ENCODE measurements at places on chromosomes 7 and 10.

DNA sequence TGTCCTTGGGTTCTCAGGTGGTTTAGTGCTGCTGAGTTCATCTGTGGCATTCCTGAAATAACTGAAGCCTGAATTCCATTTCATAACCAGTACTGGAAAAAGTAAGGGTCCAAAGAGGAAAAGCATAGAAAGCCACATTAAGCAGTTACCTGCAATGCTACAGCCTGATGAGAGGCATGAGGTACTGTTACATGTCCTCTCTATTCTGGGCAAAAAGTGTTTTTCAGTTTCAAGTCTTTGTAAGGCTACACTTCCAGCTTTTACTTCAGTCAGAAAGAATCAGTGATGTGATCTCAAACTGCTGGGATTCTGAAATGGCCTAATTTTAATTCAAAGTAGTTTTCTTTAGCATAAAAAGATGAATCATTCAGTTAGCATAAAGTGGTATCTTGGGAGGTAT is 369.5 kb downstream of the PHF14 start:
- DNase-seq = no peak

GRCh38 chr10:10044922-10045764 is 972.5 kb upstream of the CELF2 start:
- DNase-seq = no peak

GRCh38 chr7:113622796-113623195 is 296.0 kb downstream of the PPP1R3A start:
- DNase-seq = no peak

GRCh38 chr10:120555436-120555835 is 98.4 kb downstream of the PLPP4 start:
- DNase-seq = no peak

DNA sequence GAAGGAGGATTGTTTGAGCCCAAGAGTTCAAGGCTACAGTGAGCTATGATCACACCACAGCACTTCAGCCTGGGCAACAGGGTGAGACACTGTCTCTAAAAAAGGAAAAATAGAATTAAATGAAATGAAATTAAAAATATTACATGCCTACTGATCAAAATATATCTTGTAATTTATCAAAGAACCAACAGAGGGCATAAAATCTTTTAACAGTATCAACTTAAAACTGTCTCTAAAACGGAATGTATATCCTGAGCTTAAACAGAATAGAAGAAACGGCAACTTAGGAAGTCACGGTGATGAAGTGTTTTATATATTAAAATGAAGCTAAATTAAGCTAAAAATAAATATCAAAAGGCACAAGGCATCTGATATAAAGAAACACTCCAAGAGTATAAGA is 78.8 kb downstream of the MTPAP start:
- DNase-seq = no peak

GRCh38 chr10:11776080-11776479 is 33.9 kb downstream of the ECHDC3 start:
- DNase-seq = no peak

DNA sequence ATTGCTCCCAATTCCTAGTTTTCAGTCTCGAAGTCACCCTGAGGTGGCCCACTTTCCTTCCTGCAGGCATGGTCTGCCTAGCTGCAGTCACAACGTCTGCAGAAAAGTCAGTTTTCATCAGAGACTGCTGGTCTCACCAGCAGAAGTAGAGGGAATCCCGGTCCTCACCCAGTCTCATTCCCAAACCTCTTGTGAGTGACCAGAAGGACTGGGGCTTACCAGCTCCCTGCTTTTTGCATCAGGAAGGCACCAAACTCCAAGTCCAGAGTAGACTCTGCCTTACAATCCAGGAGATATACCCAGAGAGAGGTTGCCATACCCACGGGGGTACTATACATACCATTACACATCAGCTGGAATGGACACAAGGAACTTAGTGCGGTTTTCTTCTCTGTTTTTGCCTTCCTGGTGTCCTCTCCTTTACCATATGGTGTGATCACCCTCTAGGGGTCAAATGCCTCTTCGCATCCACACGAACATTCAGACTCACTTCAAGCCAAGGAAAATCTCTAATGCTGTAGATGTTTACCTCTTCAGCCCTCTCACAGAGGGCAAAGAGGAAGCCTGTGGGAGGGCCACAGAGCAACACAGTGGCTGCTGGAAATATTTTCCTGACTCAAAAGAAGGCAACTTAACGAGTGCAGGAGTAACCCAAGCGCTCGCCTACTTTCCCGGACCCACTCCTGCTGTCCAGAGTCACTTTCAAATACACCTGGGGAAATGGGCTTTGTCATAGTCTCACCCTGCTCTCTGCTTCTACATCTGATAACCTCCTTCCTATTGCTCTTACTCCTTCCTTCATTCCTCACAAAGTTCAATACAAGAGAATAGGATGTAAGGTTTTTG is 220.9 kb downstream of the C7orf25 start:
- peak; percentile 52 for DNase-seq

DNA sequence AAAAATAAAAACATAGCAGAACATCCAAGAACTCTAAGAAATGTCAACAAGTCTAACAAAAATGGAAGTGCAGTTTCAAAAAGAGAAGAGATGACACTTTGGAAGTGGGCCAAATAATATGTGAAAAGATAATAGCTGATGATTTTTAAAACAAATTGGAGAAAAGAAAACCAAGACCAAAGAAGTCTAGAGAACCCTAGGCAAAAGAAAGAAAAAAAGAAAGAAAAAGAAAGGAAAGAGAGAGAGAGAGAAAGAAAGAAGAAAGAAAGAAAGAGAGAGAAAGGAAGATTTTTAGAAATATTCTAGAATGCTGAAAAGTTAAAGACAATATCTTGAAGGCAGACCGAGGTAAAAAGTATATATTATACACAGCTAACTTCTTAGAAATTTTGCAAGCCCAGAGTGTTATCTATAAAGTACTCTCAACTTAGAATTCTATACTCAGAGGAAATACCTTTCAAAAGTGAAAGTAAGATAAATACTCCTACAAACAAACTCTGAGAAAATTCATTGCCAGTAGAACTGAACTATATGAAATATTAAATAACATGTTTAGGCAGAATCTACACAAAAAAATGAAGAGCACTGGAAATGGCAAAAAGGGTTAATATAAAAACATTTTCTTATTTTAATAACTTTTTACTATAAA is 138.7 kb upstream of the SMIM30 start:
- DNase-seq = no peak

DNA sequence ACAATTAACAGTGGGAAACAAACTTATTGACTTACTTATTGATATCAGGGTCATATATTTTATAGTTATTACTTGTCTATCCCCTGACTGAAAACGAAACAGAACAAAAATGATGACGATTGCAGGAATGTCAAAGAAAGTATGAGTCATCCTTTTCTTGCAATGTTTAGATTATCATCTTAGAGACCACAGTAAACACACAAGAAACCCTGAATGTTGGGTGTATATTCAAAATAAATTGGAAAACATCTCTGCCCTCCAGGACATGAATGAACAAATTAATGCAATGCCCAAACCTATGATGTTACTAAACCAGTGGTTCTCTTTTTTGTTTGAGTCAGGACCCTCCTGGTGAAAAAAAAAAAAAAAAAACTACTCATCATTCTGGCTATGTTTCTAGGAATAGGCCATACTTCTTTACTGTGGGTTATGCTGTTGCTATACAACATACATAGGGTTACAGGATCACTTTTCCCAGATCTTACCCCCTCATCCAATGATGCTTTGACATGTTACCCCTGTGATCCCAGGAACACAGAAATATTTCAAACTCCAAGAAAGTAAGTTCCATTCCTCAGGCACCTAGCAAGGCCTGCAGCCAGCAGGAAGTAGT is 623.4 kb upstream of the IGFBP3 start:
- peak; percentile 57 for DNase-seq

- peak; percentile 55 for DNase-seq
Measured at GRCh38 chr7:139619367-139619657, 95.8 kb downstream of the CLEC2L start.

DNA sequence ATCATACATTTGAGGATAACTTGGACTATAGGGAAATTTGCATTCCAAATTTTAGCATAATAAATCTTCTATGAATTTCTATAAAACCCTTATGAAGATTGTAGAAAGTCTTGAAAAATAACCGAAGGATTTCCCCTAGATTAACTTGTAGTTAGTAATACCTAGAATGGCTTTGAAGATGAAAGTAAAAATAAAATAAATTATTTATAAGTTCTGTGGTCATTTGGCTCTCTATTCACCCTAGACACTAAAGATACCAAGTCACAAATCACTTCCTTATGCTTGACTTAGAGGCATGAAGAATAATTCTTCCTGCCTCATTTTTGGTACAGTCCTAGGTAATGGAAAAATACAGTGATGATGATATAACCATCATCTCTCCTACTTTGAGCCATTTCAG is 79.3 kb downstream of the CSTF2T start:
- no peak for DNase-seq

- no peak for DNase-seq
Measured at GRCh38 chr10:114631666-114632417, 26.2 kb downstream of the ABLIM1 start.

DNA sequence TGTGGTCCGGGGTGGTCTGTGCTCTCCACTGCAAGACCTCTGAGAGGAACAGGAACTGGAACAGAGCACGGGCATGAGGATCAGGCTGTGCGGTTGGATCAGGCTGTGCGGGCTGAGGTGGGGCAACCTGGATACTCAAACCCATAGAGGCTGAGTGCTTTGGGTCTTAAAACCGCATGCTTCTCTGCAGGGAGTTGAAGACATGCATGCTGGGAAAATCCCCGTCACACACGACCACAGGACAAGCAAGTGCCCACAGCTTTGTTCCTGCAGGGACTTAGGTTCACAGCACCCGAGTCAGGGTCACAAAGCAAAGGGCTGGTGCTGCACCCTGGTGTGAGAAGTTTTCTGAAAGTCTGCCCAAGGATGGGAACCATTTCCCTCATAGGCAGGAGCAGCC is 221.2 kb downstream of the ZMYND11 start:
- no peak for DNase-seq

- no peak for DNase-seq
Measured at GRCh38 chr7:1562597-1563051, 6.6 kb upstream of the TMEM184A start.

DNA sequence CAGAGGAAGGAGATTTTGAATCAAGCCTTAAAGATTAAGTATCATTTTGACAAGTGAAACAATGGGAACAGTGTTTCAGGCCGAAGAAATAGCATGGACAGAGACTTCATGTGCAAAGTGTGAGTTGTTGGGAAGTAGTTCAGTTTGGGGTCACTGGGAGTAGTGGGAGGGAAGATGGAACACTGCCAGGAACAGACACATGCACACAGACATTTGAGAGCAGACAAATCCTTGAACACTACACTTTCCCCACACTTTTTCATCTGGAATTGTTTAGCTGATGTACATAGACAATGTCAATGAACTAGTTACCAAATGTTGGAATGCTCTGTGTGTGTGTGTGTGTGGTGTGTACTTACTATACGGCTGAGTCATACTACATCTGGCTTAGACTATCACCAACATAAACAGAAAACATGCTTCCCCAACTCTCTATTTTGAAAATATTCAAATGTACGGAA is 52.4 kb upstream of the LRRC17 start:
- DNase-seq = peak; percentile 44

DNA sequence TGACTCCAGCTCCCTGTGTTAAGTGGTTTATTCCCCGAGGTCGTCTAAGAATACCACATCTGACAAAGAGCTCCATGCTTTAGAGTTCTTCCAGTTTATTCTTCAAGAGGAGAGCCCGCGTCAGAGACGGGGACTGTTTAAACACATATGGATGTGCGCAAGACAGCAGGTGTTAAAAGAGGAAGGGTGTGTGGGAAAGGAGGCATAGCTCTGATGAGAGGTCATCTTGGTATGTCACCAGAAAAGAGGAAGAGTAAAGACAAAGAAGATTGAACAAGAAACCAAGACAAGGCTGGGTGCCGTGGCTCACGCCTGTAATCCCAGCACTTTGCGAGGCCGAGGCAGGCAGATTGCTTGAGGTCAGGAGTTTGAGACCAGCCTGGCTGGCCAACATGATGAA is 258.7 kb downstream of the CCDC3 start:
- DNase-seq = no peak

- no peak for DNase-seq
Measured at GRCh38 chr7:156386097-156386496, 254.5 kb upstream of the RNF32 start.

GRCh38 chr10:95550073-95550672 is 11.0 kb downstream of the SORBS1 start:
- no peak for DNase-seq

DNA sequence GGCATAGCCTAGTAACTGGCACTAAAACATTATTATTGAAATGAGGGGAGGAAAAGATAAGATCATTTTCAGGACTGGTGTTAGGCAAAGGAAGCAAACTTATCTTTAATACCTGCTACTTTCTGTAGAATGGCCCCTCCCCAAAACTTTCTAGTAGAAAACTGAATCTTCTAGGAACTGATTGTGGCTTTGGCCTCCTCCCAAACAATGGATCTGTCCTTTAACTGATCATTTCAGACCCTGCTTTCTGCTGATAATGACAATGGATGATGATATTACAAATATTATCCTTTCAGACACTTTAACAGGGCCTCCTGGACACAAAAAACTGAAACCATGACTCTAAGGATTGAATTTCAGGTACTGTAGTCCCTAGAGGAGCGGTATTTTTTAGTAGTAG is 55.1 kb downstream of the EZH2 start:
- no peak for DNase-seq

GRCh38 chr7:73828107-73828803 is 2.5 kb upstream of the CLDN4 start:
- no peak for DNase-seq

DNA sequence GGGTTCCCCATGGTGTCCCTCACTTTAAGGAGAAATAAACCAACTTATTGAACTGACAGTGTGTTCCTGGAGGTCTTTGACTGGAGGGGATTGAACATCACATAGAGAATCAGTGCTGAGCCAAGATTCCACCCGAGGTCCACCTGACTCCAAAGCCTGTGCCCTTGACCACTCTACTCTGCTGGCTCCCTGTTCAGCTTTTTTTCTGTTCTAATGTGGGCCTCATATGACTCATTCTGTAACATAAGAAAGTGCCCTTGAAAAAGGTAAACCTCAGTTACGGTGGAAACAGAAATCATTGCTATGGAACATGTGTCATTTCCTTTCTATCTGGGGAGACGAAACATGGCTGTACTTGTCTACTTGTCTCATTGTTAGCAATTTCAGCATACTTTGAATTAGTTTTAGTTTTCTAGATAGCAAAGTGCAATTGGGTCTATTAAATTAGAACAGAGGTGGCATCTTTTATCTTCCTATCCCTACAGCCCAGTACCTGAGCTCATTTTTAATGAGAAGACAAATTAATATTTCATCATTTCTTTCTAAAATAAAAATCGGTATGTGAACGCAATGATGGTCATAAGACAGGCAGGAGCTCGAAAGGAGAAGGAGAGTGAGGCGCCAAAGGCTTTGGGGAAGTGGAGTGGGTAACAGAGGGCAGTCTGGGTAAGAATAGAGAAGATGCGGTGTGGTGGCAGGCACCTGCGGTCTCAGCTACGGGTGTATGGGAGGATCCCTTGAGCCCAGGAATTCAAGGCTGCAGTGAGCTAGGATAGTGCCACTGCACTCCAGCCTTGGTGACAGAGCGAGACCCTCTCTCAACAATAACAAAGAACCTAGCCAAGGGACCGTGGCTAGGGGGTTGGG is 1.5 kb downstream of the GSDME start:
- no peak for DNase-seq

Measured in astrocyte of the cerebellum (primary cell).